ENCODE measurements at places on chromosomes 2 and 18.
A peak's percentile ranks its signal among the peaks of the same experiment; 100 is the strongest.

- no peak for DNase-seq
These were observed 410.6 kb upstream of the FIGN start for GRCh38 chr2:164146441-164146840.

DNA sequence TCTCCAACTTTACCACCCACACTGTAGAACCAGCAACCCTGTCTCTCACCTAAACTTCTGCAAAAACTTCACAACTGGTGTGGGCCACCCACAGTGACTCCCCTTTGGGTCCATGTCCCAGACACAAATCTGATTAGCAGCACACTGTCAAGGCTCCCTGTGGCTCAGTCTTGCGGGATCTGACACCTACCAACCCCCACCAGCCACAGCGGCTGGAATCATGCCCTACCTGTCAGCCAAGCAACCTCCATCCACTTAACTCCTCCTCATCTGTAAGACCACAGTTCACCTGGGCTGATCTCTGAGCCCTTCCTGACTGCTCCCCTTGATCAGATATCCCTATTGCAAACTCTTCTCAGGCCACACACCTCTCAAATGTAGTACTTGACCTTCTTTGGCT, 14.6 kb downstream of the TCF4 start:
- no peak for DNase-seq

GRCh38 chr2:31365834-31366505, 48.6 kb downstream of the XDH start:
- DNase-seq = no peak

DNA sequence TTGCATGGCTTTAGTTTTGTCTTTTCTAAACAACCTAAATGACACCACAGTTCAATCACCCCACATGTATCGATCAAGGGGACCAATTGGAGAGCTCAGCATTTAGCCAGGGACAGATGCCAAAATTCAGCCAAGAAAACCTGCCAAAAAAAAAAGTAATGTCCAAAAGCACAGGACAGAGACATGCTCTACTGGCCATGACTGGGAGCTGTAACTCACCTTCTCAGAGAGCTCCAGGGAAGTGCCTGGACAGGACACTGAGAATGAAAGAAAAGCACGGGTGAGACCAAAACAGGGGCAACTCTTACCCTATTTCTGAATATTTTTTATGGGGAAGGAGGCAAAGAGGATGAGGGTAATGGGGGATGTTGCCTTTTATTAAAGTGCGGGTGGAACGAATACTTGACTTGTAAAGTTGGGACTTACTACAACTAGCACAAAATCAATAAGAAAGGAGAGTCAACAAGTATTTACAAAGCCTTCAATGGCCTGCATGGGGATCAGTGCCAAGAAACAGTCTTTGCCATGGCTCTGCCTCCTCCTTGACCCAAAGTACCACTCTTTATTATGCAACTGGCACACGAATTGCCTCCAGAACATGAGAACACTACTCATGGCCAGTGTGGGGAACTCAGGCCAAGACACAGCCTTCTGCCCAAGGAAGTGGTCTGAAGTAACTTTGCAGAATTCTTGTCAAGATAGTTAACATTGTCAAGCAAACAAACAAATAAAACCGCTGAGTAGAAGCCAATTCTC, 72.9 kb upstream of the HK2 start:
- peak; percentile 90 for DNase-seq

GRCh38 chr2:53235836-53236582, 531.6 kb upstream of the CHAC2 start:
- no peak for DNase-seq

- no peak for DNase-seq
These were observed 444.2 kb downstream of the EIPR1 start for GRCh38 chr2:2933426-2933825.

DNA sequence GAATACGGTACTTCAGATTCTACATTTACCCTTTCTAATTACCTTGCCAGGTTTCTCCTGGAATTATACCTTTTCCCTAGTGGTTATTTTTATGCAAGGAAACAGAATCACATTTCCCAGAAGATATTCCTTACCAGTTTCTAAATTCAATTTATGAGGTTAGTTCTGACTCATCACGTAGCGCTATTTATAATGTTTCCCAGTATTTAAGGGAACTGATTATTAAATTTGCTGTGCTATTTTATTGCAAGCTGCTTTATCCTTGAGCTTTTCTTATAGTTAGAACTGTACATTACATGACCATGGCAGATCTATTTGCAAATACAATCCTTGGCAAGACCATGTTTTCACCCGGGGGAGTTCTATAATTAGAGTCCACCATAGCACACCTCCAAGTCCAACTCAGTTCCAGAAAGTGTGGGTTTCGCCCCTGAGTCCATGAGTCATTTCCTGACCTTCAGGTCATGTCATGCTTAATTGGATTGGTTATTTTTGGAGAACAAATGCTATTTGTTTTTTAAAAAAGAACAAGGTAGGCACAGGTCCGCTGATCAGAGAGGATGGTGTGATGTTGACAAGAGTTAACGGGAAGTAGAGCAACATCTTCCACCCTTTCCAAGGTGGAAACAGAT, 126.6 kb downstream of the ZNF532 start:
- DNase-seq = no peak

DNA sequence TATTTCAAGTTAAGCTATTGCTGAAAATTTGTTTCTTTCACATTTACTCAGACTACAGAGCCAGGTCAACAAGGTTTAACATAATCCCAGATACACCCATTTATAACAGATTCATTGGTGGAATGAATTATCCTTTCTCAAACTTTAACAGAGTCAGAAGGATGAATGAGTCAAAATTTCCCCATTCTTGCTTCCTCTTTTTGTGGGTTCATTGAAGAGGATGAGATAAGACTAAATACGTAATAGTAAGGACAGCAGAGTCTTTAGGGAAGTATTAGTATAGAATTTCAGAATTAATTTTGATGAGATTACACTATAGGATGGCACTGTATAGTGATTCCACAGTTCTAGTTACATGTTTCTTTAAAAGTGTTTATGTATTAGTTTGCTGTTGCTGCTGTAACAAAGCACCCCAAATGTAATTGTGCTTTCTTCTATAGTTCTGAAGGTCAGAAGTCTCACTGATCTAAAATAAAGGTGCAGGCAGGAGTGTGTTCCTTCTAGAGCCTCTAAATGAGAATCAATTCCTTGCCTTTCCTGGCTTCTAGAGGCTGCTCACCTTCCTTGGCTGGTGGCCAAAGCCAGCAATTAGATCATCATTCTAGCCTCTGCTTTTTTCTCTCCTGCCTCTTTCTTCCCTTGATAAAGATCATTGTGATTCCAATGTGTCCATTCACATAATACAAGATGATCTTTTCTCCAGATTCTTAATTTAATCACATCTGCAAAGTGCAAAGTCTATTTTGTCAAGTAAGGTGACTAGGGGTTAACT, 309.3 kb upstream of the PIK3C3 start:
- peak; percentile 8 for DNase-seq

DNA sequence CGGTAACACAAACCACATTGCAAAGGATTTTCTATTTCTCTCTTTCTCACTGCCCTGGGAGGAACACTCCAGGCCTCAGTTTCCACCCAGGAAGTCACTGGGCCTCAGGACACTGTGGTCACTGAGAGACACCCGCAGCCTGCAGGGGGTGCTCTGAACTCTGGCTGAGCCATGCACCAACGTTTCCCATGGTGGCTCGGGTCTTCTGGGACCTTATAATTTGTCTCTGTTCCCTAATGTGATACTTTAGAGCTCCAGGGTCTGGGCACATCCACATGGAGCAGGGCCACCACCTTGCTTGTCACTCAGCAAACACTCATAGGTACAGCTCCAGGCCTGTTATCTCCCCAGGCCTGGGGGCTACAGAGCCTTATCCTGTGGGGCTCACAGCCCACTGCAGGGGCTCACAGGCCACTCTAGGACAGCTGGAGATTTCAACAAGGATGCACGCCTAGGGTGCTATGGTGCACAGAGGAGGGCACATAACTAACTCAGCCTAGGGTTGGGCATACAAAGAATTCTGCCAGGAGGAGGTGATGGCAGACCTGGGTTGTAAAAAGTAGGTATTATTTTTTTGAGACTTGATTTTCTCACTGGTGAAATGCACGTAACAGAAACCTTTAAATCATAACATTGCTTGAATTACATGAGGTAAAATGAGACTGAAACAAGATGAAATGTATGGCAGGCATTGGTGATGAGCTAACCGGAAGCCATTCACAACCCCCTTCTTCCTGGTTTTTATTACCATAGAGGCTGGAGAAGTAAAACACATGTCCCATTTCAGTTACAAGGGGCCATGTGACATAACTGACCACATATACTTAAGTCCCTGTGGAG, 3.0 kb upstream of the HS1BP3 start:
- no peak for DNase-seq

GRCh38 chr2:41062336-41062735, 610.4 kb upstream of the SLC8A1 start:
- no peak for DNase-seq

- DNase-seq = peak; percentile 59
These were observed 237.6 kb upstream of the RGPD4 start for GRCh38 chr2:107589079-107589491.

DNA sequence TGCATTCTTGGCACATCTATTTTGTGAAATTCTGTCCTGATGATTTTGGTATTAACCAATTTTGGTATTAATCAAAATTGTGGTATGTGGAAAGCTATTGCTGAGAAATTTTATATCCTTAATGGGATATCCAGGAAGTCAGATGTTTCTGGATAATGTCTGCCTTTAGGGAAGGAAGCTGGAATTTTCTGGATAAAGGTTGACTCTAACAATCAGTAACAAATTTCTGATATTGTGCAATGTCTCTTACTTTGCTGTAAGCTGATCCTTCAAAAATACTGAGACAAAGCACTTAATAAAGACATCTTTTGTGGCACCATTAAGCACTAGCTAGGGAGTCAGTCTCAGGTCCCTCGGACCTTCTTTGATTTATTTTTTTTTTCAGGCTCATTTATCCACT, 100.8 kb upstream of the UGP2 start:
- DNase-seq = no peak

DNA sequence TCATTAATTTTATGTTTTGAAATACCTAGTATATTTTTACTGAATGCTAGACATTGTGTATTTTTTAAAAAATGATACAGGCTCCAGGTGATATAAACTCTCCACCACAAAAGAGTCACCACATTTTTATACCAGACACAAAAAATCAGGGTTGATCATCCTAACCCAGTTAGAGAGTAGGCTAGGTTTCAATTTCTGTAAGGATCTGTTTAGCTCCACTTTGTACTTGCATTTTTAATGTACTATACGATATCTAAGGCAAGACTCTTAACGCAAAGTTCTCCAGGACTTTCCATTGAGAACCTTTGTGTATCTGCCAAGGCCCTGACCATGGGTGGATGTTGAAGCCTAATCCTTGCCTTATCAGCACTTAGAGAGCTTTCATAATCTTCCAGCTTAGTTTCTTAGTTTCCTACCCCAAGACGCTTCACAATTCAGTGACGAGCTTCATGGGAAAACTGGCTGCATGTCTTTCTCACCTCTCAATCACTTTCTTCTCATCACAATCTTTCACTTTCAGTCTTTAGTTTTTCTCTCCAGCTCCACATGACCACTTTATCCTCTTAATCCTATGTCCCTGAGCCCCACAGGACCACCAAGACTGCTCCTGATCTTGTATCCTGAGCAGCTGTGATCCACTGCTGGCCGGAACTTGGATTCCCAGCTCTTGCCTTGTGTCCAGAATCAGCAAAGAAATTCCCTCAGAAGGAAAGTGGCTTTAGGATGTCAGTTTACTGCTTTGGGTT, 635.8 kb downstream of the RNF144A start:
- DNase-seq = no peak

DNA sequence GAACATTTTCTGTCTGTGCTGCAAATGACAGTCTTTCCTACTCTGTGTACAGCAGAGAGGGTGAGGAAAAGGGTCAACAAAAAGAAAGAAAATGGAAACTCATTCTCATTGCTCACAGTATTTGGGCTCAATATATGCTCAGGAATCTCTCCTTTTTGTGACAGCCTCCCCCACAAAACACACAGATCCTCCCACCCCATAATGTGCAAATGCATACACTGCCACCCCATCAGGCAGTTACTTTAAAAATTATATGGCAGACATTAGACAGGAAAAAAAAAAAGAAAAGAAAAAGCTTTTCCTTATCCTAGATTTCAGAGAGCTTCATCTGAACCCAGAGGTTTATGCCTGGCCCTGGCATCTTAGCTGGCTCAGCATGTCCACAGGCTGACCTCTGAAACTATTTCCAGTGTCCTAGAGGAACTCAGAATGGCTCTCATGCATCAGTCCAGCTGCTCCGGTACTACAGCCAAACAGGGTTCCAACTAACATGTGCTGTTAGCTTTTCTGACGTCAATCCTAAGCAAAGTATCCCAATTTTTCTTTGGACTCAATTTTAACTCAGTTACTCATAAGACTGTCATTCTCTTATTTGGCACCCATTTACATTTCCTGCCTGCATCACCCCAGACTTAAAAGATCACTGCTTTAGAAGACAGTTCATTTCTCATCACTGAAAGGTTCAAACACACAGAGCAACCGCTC, 105.9 kb downstream of the RBMS1 start:
- DNase-seq = no peak

- DNase-seq = no peak
These were observed 99.0 kb downstream of the RBBP8 start for GRCh38 chr18:23032030-23032582.

GRCh38 chr2:239778042-239778851, 246.9 kb downstream of the NDUFA10 start:
- DNase-seq = peak; percentile 22

GRCh38 chr2:233442028-233442310, 87.7 kb downstream of the DGKD start:
- no peak for DNase-seq

GRCh38 chr2:199955007-199955338, 318 bp downstream of the TYW5 start:
- DNase-seq = peak; percentile 89

DNA sequence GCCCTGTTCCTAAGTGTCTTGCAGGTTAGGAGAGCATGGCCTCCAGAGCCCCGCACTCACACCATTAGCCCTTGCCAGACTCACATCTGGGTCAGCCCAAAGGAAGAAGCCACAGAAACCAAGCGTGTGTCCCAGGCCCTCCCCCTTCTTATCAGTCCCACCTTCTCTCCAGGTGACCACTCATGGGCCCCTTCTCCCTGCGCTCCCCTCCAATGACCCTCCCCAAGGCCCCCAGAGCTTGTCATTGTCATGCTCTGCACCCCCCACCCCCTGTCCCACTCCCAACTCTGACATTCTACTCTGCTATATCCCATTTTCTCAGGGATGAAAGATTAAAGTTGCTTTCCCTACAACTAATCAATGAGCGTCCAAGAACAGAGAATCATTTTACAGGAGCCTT, 30.1 kb downstream of the CAPN14 start:
- no peak for DNase-seq

- peak; percentile 8 for DNase-seq
These were observed 108.5 kb upstream of the COL5A2 start for GRCh38 chr2:189287982-189288521.

GRCh38 chr2:236541008-236541562, 28.5 kb upstream of the ACKR3 start:
- DNase-seq = no peak

GRCh38 chr2:130832296-130832940, 4.3 kb upstream of the ARHGEF4 start:
- DNase-seq = no peak

GRCh38 chr2:102251042-102251848, 60.1 kb upstream of the IL1RL1 start:
- DNase-seq = no peak

- no peak for DNase-seq
These were observed 29.5 kb downstream of the COL5A2 start for GRCh38 chr2:189150033-189150432.

GRCh38 chr18:48080546-48080945, 150.1 kb upstream of the SMAD2 start:
- no peak for DNase-seq

Measured in DMS79 treated with DMSO at 0.1 percent for 48 hours (cell line).